ENCODE measurements at places on chromosomes 5 and 9. TPM values are rescaled to one million over a fixed set of nuclear protein-coding genes. Genes with fewer than 3 reads are reported as not detected.

EIF4E1B gene
- not detected for total RNA-seq

ENHO gene
- total RNA-seq = 0.60 TPM

ADAMTSL1 gene
- total RNA-seq = not detected

ALDH1A1 gene
- total RNA-seq = 686 TPM

FABP6 gene
- not detected for total RNA-seq

FBXO10 gene
- total RNA-seq = 2.8 TPM

BRD3 gene
- total RNA-seq = 5.9 TPM

GPX3 gene
- 31.9 TPM for total RNA-seq

FGF18 gene
- total RNA-seq = not detected

GRCh38 chr5:12399868-12400267 is 495.6 kb upstream of the CTNND2 start:
- no peaks in the 10 kb centered on the region for H3K27me3 ChIP-seq
- no peak for DNase-seq
- H3K27ac ChIP-seq = no peak overlapping the region

- H3K4me1 ChIP-seq = peaks cover 6% of the 10 kb centered on the region
- no peak for DNase-seq
- H3K27ac ChIP-seq = no peak overlapping the region
- no peak overlapping the region for H3K4me3 ChIP-seq
Measured at GRCh38 chr5:177295924-177296323, 7.6 kb downstream of the RAB24 start.

DNA sequence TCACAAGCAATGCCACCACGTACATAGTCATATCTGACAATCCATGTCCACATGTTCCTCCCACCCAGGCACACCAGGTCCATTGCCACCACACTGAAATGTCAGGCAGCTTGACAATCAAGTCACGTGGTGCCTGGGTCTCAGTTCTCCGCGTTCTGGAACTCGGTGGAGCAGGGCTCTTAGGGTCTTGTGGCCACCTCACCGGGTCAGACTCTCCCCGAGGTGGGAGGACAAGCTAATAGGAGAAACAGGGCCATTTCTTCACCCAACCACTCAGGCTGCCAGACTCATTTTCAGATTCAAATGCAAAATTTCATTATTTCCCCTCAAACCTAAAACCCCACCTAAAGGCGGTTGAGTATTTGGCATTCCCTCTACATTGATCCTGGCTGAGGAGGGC is 200.5 kb upstream of the GAS1 start:
- no peak for DNase-seq
- H3K4me1 ChIP-seq = no peaks in the 10 kb centered on the region
- H3K27me3 ChIP-seq = 0 out of 2 replicates have a peak, but pooled peaks cover 5% of the 10 kb centered on the region
- no peak overlapping the region for H3K4me3 ChIP-seq

DNA sequence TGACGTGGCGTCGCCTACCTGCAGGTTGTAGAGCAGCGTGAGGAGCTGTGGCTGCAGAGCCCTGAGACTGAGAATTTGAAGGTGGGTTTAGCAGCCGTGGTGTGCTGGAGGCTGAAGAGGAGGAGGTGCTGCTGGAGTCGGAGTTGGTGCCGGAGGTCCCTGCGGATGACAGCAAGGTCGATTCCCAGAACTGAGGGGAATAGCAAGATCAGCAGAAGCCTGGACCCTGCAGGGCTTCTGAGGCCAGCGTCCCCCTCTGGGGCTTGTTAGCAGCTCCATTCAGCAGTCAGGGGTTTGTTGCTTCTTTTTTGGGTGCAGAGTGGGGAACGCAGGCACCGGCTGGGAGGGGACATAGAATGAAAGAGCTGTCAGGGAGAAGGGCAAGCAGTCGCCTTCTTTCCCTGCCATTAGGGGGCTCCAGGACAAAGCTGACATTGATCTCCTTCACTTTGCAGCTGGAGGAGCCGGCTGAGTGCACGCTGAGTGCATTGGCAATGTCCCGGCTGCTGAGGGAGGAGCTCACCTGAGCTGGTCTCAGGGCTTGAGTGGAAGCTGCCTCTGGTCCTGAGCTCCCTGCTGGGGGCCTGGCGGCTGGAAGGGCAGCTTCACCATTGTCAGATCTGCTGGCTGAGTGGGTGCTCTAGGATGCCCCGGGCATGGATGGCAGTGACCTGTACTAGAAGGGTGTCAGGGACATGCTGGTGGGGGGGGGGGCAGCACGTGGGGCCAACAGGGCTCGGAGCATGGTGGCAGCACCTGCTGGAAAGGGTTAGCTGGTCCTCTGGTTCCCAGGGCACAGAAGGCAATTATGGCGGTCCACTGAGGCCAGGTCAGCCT is 20.8 kb downstream of the OBP2B start:
- no peaks in the 10 kb centered on the region for H3K4me1 ChIP-seq
- H3K27ac ChIP-seq = no peak overlapping the region
- H3K27me3 ChIP-seq = peaks cover 4% of the 10 kb centered on the region
- peak; percentile 42 for DNase-seq
- no peaks in the 10 kb centered on the region for H3K36me3 ChIP-seq

DNA sequence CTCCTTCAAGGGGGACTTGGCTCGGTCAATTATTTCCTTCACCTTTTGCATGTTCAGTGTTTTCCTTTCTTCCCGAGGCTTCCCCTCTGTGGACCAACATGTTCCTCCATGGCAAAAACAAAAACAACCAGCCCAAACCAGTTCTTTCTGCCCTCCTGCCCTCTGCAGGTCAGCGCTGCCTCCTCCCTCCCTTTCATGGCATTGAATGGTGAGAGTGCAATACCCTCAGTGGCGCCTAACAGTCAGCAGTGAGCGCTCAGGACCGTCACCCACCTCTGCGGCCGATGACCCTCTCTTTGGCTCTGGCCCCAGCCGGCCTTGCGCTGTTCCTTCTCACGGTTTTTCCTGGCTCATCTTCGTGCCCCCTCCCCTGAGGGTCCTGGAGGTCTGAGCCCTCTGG is 34.4 kb upstream of the GNE start:
- H3K27ac ChIP-seq = no peak overlapping the region
- no peak overlapping the region for H3K4me3 ChIP-seq
- H3K27me3 ChIP-seq = no peaks in the 10 kb centered on the region
- no peak for DNase-seq

DNA sequence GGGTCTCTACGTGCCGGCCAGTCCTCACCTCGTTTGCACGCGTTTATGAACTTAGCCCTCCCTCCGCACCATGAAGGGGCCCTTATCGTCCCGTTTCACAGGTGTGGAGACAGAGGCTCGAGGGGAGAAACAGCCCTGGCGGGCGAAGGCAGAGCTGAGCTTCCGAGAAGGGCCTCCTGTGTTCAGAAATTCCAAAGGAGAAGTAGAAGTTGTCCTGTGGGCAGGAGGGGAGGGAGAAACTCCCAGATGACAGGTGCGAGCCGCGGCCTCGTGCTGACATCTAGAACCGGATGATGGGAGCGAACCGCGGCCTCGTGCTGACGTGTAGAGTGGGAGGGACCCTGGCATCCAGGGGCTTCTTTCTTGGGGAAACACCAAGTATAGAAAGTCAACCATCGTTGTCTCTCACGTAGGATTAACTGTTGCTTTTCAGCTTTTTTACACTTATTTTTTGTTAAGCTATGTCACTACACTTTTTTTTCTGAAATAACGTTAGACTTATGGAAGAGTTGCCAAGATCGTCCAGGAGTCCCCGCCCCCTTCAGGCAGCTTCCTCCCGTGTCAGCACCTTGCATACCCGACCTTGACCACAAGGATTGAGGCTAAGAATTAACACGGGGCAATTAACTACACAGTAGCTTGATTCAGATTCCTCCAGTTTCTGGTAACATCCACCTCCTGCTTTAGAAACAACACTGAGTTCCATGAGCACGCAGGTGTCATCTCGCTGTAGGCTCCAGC is 42.8 kb upstream of the NKD2 start:
- no peaks in the 10 kb centered on the region for H3K36me3 ChIP-seq
- peaks cover 84% of the 10 kb centered on the region for H3K27me3 ChIP-seq
- H3K4me3 ChIP-seq = no peak overlapping the region
- no peaks in the 10 kb centered on the region for H3K4me1 ChIP-seq
- no peak overlapping the region for H3K27ac ChIP-seq

DNA sequence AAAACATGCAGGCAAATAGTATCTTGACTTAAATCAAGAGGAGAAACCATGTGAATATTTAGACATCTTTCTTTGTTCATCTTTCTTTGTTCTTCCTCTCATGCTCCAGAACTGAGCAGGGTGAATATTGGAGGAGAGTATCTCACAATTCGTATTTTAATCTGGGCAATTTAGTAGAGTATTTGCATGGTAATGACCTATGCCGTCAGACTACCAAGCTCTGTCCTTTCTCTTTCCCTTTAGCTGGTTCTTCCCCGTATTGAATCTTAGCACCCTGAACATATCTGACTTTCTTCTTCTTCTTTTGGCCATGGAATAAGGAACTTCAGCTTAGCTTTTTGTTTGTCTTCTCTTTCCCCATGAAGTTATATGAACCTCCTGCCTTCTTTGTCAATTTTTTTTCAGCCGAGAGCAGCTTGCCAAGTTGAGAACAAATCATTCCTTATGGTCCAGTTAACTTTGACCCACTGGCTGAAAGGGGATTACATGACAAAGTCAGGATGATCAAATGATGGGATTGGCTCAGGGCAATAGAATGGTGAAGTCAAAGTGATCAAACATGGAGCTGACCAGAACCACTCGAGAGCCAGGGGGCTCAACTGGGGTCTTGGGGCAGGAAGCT is 95.8 kb downstream of the DAPK1 start:
- H3K4me1 ChIP-seq = peaks cover under 1% of the 10 kb centered on the region
- DNase-seq = no peak
- H3K4me3 ChIP-seq = no peak overlapping the region
- H3K27me3 ChIP-seq = no peaks in the 10 kb centered on the region
- H3K36me3 ChIP-seq = peaks cover 3% of the 10 kb centered on the region
- no peak overlapping the region for H3K27ac ChIP-seq

DNA sequence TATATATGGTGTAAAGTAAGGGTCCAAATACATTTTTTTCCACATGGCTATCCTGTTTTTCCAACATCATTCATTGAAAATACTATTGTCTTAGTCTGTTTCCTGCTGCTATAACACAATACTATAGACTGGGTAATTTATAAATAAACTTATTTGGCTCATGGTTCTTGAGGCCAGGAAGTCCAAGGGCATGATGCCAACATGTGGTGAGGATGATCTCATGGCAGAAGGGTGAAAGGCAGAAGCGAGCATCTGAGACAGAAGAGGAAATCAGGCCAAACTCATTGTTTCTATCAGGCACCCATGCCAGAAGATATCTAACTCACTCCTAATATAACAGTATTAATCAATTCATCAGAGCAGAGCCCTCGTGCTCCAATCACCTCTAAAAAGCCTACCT is 42.6 kb downstream of the ANKRD55 start:
- no peaks in the 10 kb centered on the region for H3K36me3 ChIP-seq
- no peak overlapping the region for H3K27ac ChIP-seq
- no peak for DNase-seq
- peaks cover 7% of the 10 kb centered on the region for H3K4me1 ChIP-seq
- no peak overlapping the region for H3K4me3 ChIP-seq

- peaks cover 10% of the 10 kb centered on the region for H3K4me1 ChIP-seq
- no peak overlapping the region for H3K4me3 ChIP-seq
- DNase-seq = no peak
- no peak overlapping the region for H3K27ac ChIP-seq
Measured at GRCh38 chr9:125942125-125942524, 195.0 kb downstream of the PBX3 start.

GRCh38 chr5:89283728-89284493 is 400.9 kb upstream of the MEF2C start:
- DNase-seq = no peak
- no peak overlapping the region for H3K27ac ChIP-seq
- no peaks in the 10 kb centered on the region for H3K27me3 ChIP-seq
- no peaks in the 10 kb centered on the region for H3K4me1 ChIP-seq
- H3K4me3 ChIP-seq = no peak overlapping the region

DNA sequence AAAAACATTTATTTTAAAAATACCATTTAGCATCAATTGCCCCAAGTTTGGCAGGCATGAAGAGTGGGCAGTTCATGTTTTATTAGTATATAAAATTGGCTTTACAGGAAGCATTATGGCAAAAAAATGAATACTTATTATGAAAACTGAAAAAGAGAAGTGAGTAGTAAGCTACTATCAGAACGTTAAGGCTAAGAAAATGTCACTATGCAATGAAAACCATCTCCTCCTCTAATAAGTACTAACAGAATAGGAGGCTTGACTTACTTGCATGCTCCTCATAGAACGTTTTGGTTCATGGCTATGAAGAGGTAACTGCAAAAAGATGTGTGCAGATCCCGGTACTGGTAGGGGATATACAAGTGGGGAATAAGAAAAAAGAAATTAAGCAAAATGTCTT is 23.6 kb downstream of the TICAM2 start:
- no peak overlapping the region for H3K27ac ChIP-seq
- H3K4me1 ChIP-seq = no peaks in the 10 kb centered on the region
- no peak overlapping the region for H3K4me3 ChIP-seq
- peaks cover 3% of the 10 kb centered on the region for H3K27me3 ChIP-seq
- DNase-seq = no peak

- no peaks in the 10 kb centered on the region for H3K36me3 ChIP-seq
- H3K4me1 ChIP-seq = peaks cover 17% of the 10 kb centered on the region
- peak within 1 kb of the TSS; percentile 76 for H3K4me3 ChIP-seq
- peak; percentile 53 for DNase-seq
Measured at GRCh38 chr5:113487781-113488644, at the start of gene MCC. MCC (minus strand) TSS chr5:113488453.

- no peak for DNase-seq
- H3K36me3 ChIP-seq = no peaks in the 10 kb centered on the region
- H3K27me3 ChIP-seq = no peaks in the 10 kb centered on the region
Measured at GRCh38 chr9:99752417-99753109, 69.1 kb upstream of the NR4A3 start.

DNA sequence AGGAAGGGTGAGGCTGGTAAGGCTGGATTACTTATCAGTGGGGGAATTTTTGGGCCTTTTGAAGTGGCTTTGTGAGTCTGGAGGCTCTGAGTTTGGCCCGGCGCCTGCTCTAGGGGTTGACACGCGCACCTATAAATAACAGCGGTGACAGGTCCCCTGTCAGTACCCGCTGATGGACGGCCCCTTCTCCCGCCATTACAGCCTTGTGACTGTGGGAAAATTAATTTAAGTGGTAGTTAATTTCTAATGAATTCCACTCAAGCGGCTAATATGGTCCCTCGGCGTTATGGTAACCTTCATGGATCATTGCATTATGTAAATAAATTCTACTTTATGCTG is 16.5 kb downstream of the MRPL36 start:
- H3K4me1 ChIP-seq = no peaks in the 10 kb centered on the region
- peaks cover 82% of the 10 kb centered on the region for H3K27me3 ChIP-seq
- no peak for DNase-seq
- H3K36me3 ChIP-seq = no peaks in the 10 kb centered on the region

DNA sequence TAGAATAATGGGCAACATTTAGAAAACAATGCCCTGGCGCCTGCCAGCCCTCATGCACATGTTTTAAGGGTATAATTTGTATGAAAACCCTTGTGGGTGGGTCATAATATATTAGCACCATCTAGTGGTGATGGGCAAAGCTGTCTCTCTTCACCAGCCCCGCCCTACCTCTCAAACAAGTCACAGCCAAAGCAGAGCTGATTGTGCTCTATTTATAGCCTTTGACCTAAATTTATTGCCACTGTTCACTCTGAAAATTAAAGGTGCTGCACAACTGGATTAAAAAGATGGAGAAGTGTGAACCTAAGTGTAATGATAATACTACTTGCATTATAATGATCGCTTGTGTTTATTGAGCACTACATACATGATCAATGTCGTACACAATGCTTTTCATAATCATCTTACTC is 131.9 kb upstream of the ANKH start:
- DNase-seq = peak; percentile 59
- H3K27ac ChIP-seq = no peak overlapping the region
- no peaks in the 10 kb centered on the region for H3K27me3 ChIP-seq
- H3K4me1 ChIP-seq = peaks cover 40% of the 10 kb centered on the region
- H3K4me3 ChIP-seq = no peak overlapping the region

Data from HepG2 (cell line).